ENCODE measurements at places on chromosomes 6 and 20.

DNA sequence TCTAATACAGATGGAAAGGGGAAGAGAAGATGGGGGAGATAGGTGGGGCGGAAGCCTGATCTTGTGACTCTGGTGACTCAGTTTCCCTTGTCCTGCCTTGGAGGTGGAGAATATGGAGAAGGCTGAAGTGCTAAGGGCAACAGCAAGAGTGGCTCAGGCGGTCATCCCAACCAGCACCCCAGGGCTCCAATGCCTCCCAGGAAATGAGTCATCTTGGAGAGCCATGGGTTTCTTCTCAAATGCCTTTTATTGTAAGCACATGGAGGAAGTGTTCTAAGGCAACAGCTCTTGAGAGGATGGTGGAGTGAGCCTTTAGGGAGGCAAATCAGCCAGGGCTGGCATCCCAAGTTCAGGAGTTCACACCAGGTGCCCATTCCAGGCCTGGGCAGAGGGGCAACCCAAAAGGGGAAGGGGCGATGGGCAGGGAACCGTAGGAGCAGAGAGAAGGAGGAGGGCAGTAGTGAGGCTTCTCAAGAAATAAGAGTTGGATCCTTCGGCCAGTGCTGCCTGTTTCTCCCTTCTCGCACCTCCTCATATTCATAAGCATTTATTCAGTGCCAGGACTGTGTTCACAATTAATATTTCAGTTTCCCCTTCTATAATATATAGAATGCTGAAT is 13.2 kb upstream of the AHCY start:
- no peak for DNase-seq

- DNase-seq, result no peak
Observed at GRCh38 chr6:136535017-136535765, 15.0 kb downstream of the MAP7 start.

DNA sequence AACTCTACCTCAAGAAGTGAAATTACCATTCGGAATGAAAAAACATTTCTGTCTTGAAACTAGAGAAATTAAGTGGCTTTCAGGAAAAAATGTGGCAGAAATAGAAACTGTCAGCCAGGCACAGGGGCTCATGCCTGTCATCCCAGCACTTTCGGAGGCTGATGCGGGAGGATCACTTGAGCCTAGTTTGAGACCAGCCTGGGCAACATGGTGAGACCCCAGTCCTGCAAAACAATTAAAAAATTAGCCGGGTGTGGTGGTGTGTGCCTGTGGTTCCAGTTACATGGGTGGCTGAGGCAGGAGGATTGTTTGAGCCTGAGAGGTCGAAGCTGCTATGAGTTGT is 7.1 kb upstream of the TMEM181 start:
- peak; percentile 21 for DNase-seq

DNA sequence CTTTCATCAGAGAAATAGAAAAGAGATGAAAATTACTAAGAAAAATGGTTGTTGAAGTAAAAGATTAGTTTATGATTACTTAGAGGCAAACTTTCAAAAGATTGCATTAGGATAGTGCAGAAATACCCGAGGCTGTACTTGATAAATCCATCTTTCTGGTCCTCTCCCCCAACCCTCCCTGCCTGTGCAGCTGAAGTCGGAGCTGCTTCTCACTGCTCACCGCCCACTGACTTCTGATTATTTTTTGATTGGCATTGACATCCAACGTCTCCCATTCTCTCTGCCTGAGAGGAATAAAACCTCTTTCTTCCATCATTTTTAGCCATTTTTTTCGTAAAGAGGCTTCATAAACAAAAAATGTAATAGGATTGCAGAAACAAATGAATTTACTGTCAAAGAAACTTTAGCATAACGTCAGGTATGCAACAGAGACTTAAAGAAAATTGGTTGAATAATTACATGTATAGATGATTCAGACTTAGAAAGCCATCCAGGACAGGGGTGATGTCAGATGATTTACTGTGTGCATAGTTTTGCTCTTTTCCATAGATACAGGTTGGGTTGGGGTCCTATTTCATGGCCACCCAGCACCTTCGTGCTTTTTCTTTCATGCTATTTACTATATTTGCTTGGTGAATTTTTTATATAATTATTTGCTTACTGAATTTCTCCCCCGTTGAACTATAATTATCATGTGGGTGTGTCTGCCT is 53.6 kb upstream of the EDN3 start:
- DNase-seq, result no peak

GRCh38 chr6:16244869-16245451 is 6.6 kb downstream of the GMPR start:
- no peak for DNase-seq

DNA sequence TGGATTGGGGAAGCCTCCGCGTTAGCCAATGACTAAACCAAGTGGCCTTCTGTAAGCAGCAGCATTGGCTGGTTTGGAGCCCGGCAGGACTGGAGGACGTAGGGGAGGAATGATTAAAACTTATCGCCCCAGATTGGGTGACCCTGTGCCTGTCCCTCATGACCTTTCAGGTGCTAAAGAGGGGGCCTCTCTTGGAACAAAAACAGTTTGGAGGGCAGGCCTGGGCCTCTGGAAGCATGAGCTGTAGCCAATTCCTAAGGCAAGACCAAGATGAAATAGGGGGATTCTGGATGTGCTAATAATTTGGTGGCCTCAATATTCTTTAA is 1.4 kb downstream of the GMPR start:
- no peak for DNase-seq

DNA sequence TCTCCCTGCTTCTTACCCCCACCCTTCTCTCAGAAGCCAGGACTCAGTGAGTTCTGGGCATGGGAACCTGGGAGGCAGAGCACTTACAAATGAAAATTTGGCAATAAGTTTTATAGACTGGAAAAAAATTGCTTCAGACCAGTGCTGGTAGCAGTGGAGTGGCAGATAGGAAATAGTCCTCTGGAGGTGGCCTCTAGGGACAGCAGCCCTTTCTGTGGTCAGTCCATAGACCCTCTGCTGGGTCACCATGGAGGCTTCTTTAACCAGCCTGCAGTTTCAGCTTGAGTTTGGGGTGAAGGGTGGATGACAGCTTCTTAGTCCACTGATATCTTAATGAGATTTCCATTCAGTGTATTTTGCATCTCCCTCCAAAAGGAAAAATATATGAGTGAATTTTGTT is 179.1 kb downstream of the ARID1B start:
- DNase-seq, result no peak

GRCh38 chr20:63178889-63179686 is 36.8 kb downstream of the YTHDF1 start:
- no peak for DNase-seq

GRCh38 chr6:150286460-150286859 is 82.4 kb upstream of the IYD start:
- DNase-seq, result no peak

DNA sequence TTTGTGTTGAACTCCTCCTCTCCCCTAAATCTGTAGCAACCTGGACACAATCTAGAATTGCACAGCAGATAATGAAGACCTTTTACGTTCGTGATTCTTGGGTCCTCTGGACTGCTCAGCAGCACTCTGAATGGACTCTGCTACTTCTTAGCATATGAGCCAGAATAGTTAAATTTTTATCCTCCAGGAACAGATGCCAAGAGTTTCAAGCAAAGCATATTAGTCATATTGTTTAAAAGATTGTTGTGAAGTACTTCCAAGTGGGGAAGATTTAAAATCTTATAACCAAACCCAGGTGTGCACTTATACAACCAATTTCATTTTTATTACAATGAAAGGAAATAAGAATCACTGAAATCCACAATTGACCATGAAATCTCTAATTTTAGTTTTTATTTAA is 118.9 kb upstream of the EXOC2 start:
- no peak for DNase-seq

DNA sequence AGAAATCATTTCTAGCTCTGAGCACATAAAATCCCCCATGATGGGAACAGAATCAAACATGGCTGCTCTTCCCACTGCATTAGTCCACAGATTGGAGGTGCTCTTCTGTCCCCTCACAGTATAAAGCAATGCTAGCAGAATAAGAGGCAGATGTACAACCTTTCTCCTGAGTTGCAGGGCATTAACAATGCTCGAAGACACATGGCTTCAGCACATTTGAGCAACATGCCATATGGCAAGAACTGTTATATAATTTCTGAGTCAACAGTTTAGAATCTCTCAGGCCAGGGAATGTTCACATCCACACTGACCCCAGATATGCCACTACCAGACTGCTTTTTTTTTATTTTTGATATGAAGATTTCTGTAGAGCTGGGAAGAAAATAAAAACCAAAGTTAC is 119.6 kb downstream of the KIF13A start:
- no peak for DNase-seq

DNA sequence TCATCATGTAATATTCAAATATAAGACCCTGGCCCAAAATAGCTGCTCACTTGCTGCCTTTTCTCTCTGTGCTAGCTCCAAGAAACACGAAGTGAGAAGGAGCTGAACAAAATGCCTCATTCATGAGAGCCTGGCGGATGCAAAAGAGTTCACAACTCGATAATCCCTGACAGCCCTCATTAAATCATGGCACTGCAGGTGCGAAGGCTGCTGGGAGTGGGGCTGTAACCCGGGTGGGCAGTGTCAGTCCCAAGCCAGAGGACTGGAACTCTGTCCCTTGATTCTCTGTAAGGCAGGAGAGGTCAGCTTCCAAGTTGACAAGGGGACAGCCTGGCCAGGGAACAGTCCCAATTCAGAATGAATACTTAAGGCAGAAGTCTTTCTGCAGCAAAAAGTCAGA is 318.5 kb downstream of the CDC5L start:
- no peak for DNase-seq

DNA sequence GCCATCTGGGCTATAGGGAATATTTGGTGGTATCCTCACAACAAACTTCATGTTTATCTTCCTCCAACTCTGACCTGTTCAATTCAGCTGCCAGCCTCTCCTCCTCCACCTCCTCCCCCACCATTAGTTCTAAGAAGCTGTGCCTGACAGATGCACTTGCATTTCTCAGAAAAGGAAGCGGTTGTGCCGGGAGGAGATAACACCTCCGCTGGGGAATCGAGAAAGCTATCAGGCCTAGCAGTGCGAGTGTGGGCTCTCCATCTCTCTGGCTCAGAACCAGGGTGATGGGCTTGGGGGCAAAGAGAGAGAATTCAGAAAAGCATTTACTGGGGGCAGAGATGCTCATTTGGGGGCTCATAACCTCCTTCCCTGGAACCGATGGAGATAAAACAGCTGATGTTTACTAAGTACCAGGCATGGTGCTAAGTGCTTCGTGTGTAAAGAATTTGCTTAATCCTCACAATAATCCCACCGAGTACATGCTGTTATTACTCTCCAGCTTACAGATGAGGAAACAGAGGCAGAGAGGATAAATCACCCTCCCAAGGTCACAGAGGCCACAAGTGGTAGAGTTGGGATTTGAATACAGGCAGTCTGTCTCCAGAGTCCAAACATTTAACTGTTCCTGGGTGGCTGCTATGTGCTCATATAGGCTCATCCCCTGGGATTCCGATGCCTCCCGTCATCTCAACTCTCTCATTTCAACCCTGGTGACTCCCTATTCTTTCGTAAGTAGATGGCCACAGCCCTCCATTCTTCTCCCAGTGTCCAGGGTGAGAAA is 38.3 kb downstream of the COX4I2 start:
- DNase-seq, result no peak

- DNase-seq, result no peak
Observed at GRCh38 chr6:89385846-89386245, 26.2 kb downstream of the RRAGD start.

DNA sequence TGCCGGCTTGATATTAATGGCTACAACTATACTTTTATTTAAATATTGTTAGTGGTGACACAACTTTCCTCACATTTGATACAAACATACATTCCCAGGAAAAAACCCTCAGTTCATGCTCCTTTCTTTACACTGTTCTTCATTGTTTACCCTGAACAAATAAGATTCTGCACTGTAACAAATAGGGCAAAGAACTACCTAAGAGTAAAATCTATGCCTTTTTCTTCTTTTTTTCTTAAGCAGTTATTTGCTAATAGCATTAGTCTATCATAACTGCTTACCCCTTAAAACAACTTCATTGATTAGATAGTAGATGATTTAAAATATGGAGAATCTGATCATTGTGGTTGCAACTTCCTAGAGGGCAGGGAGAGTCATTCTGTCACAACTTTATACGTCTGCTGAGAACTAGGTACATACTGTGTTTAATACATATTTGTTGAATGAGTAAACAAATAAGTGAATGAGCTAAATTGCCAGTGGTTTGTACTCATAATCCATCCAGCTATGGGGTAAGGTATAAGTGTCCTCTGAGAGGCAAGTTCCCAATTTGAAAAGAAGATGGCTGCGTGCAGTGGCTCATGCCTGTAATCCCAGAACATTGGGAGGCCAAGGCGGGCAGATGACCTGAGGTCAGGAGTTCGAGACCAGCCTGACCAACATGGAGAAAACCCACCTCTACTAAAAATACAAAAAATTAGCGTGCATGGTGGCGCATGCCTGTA is 161.0 kb downstream of the CDK19 start:
- DNase-seq, result no peak

GRCh38 chr6:81876971-81877370 is 124.5 kb upstream of the TENT5A start:
- no peak for DNase-seq

DNA sequence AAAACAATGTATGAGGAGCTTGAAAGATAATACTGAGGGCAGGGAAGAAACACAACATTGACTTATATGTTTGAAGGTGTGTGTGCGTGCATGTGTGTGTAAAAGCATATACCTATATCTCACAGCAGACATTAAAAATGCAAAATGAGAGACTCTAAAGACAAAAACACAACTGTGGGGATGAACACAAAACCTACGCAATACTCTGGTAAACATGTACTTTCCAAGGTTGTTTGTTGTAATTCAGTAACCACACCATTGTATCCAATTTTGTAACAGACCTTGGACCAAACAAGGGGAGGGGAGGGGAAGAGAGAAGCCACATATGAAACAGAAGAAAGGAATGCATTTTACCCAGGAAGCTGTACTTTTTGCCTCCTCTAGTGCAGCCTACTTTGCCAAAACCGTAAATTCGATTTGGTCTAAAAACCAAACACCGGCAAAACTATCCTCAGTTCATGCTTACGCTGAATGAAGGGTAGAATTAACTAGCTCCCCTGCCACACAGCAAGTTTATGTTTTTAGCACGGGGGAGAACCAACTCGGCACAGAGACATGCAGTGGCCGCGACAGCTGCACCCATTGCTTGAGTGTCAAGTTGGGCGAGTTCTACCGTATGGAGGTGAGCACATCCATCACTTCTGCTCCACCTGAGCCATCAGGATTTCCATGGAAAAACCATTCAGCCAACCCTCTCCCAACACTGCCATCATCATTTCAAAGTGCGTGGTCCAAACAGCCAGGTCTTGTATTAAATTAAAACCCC is 50.0 kb downstream of the CNKSR3 start:
- no peak for DNase-seq

DNA sequence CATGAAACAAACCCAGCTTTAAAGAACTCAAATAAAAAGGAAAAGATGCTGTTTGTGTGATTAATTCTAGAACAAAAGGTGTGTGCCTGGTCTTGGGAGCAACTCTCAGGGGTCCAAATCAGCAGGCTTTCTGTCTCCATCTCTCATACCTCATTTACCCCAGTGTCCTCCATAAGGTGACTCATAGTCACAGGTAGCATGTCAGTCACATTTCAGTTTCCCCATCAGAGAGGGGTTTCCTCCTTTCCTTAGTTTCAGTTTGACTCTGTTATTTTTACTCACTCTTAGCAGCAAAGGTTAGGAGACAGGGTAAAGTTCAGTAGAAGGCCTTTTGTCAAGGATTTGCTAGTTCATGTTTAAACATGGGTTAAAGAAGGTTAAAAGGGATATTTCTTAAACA is 46.2 kb downstream of the OGFRL1 start:
- DNase-seq, result no peak

GRCh38 chr6:116011520-116011919 is 49.2 kb downstream of the FRK start:
- DNase-seq, result no peak

Measured in suprapubic skin (tissue), 4 donors.